Progenitor cell of endocrine pancreas (in vitro differentiated cells): ENCODE measurements at places on chromosomes 6 and 20. TPM values are rescaled to one million over a fixed set of nuclear protein-coding genes. Genes with fewer than 3 reads are reported as not detected.

Gene RIPK1
- 15.1 and 15.5 TPM in 2 replicates for total RNA-seq

DNA sequence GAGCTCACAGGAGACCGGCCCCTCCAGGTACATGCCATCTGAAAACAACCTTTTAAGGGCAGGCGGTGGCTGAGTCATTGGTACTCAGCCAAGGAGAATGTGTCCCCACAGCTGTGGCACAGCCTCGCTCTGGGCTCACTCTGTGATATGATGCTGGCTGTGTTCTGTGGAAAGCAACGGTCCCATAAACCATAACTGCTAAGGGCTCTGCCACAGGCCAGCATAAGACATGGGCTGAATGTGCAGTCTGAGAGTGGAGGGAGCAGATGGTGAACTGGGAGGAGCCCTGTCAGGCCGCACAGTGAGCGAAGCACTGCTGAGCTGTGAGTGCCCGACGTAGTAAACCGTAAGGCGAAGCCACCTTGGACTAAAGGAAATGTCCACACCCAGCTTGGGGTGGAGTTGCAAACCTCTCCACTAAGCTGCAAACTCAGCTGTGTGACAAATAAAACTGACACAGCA is 375.8 kb downstream of the THBS2 start:
- DNase-seq = no peak

- no peak for DNase-seq
These were observed 56.5 kb downstream of the PTPRK start for GRCh38 chr6:128463942-128464341.

DNA sequence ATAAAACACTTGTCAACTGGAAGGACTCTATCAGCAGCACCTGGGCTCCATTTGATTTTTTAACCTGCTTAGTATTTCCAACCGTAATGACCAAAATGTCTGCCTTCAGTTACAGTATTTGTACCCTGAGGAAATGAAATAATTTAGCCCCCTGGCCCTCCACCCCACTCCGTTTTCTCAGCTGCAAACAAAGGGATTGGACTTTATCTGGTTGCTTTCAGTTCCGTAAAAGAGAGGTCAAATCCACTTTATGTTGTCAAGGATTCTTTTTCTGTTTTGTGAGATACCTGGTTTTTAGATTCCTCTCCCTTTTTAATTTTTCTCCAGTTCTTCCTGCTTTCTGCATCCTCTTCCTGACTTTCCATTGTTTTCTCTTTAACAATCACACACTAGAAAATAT is 64.4 kb upstream of the BMP2 start:
- no peak for DNase-seq

Gene IRAK1BP1
- total RNA-seq = 10.6 and 10.7 TPM in 2 replicates

Gene RIPPLY2
- not detected in 2 replicates for total RNA-seq
